Coronary artery (tissue), 2 donors: ENCODE measurements at places on chromosomes 6 and 20.

DNA sequence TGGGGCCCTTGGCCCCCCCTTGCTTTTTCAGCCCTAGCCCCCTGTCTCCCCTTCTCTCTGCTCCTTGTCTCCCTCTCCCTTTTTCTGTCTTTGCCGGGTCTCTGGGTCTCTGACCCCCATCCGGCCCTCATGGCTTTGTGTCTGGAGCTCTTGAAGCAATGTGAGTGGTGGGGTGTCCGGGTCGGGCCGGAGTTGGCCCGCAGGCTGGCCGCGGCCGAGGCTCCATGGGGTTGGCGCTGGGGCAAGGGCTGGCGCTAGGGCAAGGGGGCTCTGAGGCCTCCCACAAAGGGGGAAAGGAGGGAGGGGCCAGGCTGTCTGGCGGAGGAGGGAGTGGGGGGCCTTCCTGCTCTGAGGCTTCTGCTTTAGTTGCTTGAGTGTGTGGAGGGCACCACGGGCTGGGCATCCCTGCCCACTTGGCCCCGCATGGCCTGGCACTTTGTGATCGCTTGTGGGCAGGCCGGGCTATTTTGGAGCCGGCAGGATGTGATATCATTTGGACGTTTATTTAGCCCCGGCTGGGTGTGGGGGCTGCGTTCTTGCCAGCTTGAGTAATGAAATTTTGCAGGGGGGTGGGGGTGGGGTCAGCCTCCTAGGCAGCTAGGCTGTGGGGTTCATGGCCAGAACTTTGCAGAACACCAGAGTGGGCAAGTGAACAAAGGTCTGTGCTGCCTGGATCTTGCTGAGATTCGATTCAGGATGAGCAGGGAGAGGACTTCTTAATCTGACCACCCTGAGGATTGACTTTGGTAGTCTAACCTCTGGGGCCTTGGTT lies 78.7 kb upstream of the MYL9 start:
- DNase-seq = peak; percentile 92

DNA sequence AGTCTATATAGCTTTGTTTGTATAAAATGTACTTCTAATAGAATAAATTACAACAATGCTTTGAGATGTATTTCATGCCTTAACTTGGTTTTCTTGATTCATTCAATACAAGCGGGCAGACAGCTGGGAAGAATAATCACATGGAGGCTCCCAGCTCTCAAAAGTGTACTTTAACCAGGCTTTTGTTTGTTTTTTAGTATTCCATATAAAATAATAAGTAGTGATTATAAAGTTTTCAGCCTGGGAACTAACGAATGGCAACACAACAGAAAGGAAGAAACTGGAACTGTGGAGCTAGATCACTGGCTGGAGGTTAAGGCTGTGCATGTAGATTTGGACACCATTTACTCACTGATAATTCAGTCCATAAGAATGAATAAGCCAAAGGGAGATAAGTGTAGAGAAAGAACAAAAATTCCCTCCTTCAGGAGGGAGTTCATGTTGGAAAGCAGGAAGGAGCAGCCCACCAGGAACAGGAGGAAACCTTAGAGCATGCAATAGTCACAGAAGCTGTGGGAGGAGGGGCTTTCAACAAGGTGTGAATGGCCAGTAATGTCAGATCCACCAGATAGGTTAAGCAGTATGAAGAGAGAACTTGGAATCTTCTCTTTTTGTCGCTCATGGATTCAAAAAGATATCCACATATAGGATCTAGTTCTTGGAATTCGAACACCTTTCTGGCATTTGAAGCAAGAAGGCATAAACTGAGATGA lies 41.2 kb upstream of the SLC35D3 start:
- DNase-seq = no peak

DNA sequence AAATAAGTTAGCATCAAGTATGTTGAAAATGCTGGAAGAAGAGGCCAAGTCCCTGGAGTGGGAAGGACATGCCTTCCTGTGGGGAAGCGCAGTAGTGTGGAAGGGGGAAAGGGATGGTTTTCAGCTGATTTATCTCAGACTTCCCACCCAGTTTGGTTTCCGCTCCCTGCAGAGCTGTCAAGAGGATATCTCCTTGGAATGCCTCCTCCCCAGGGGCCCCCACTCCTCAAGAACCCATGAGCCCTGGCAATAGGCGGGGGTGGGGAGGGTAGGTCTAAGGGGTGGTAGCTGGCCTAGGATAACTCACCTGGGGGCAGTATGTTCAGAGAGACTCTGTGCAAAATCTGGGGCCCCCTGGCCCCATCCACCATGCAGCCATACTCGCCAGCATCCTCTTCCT lies 696 bp downstream of the TREML1 start:
- no peak for DNase-seq

GRCh38 chr6:137224799-137225198 lies 5.6 kb upstream of the IFNGR1 start:
- no peak for DNase-seq

- no peak for DNase-seq
Observed at GRCh38 chr6:12476484-12476883, 186.3 kb downstream of the EDN1 start.

DNA sequence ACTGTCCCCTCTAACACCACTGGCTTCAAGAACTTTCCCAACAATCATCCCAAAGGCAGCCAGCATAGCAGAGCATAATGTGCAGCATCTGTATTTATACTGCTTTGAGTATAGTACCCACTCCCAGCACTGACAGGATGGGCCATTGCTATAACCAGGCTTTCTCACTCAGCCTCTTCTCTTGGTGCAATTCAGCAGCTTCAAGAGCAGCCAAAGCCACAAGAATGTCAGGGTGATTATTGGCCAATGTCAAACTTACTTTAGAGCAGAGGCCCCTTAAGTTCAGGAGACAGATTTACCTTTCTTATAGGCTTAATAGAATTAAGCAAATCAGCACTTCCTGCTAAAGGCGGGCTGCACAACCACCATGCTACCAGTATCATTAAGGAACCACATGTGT lies 232.4 kb upstream of the RSPO3 start:
- no peak for DNase-seq

- DNase-seq = no peak
Observed at GRCh38 chr20:23097636-23098580, 11.8 kb upstream of the CD93 start.

GRCh38 chr20:23445596-23446217 lies 6.2 kb downstream of the CSTL1 start:
- no peak for DNase-seq

GRCh38 chr6:32912951-32913350 lies 27.9 kb downstream of the HLA-DMB start:
- no peak for DNase-seq

DNA sequence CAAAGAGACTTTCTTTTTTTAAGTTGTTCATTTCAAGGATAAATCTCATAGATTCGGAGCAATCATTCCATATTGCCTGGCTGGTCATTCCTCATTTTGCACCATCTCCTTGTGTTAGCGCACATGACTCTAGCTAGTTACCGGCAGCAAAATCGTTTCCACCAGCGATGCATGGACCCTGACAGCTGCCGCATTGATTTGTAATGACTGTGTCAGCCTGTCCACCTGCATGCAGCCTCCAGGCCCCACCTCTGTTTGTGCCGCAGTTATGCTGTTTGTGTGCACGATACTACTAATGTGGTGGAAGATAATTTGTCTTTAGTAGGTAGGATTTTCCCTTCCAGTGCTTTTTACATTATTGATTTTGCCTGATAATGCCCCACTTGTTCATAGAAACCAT lies 164.0 kb downstream of the TBC1D7 start:
- DNase-seq = no peak

GRCh38 chr20:32278199-32278643 lies 770 bp downstream of the KIF3B start:
- DNase-seq = no peak

DNA sequence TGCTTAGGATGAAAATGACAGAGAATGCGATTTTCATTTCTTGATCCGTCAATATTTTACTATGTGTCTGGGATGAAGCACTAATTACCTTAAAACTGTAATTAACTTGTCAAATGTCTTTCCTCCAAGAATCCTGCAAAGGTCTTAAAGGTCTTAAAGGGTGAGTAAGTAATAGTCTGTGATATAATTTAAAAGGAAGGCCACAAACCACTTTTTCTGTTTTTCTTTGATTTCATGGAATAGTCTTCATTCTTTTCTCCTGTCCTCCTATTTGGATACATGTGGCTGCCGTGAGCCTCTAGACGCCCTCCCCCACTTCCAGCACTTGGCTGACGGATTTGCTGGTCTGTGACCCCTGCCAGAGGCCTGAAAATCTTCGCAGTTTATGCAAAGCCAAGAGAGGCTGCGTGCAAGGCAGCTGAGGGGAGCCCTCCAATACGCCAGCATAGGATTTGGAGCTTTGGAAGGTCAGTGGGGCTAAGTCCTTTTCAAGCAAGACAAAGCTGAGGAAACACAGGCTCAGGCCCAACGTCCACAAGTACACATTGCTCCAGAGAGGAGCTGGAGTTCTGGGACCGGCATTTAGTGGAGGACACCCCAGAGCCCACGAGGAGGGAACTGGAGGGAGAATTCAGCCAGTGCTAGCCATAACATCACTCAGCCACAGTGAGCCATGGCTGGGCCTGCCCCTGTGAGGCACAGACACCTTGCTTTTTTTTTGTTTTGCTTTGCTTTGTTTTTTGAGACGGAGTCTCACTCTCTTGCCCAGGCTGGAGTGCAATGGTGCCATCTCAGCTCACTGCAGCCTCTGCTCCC lies 382.6 kb downstream of the SMOC2 start:
- DNase-seq = no peak

DNA sequence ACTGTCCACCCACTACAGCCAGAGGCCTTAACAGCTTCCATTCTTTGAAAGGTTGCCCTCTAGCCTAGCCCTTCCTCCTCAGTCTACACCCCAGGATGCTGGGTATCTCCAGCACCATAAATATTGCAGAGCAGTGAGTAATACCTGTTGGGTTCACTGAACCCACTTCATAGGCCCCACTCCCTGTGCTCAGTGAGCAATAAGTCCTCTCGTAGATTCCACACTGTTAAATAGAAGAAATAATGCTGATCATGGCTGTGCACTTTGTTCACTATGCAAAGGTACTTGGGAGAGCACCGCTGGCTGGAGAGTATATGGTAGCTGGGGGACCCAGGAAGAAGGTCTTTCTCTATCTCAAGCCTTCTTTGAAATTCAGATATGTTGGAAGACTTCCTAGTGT lies 87.3 kb downstream of the RSPH3 start:
- no peak for DNase-seq

GRCh38 chr6:162179196-162179951 lies 548.2 kb downstream of the PRKN start:
- no peak for DNase-seq

GRCh38 chr6:45474376-45474775 lies 96.6 kb upstream of the SUPT3H start:
- DNase-seq = no peak

GRCh38 chr6:95768539-95768938 lies 191.2 kb downstream of the MANEA start:
- DNase-seq = no peak

DNA sequence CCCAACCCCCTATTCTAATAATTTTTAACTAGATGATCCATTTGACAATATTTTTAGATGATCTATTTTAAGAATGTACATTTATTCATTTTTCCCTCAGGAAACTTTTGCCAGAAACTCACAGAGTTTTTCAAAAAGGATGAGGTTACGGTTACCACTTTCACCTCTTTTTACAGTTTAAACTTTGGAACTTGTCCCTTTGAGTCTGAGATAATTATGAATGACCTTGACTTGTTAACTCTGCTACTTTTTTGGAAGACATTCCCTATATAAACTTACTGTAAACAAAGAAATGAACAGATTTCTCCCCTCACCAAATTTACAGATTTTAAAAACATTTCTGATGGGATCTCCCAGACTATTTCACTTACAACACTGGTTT lies 18.4 kb upstream of the BLOC1S5 start:
- no peak for DNase-seq
